ENCODE measurements at places on chromosomes 13 and 19.
A peak's percentile ranks its signal among the peaks of the same experiment; 100 is the strongest.

GRCh38 chr19:10501971-10502523, 1.1 kb downstream of the KEAP1 start:
- DNase-seq = peak; percentile 51

DNA sequence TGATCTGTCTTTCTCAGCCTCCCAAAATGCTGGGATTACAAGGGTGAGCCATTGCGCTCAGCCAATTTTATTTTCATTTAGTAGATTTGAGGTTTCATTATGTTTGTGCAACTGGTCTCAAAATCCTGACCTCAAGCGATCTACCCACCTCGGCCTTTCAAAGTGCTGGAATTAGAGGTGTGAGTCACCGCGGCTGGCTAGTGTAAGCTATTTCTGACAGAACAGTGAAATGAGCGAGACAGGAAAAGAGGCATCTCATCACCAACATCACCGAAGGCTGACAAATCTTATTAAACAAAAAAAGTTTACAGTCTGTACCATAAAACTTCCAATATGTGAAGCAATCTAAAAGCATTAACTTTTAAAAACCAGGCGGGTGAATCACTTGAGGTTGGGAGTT, 12.2 kb upstream of the ZNF888 start:
- no peak for DNase-seq

- peak; percentile 20 for DNase-seq
These were observed 416.9 kb downstream of the IRS2 start for GRCh38 chr13:109369353-109370052.

GRCh38 chr19:47225746-47226425, 5.1 kb downstream of the BBC3 start:
- peak; percentile 85 for DNase-seq

GRCh38 chr13:74825152-74825937, 656.6 kb downstream of the TBC1D4 start:
- DNase-seq = no peak

GRCh38 chr13:29849731-29850212, 645 bp downstream of the UBL3 start:
- DNase-seq = peak; percentile 78

DNA sequence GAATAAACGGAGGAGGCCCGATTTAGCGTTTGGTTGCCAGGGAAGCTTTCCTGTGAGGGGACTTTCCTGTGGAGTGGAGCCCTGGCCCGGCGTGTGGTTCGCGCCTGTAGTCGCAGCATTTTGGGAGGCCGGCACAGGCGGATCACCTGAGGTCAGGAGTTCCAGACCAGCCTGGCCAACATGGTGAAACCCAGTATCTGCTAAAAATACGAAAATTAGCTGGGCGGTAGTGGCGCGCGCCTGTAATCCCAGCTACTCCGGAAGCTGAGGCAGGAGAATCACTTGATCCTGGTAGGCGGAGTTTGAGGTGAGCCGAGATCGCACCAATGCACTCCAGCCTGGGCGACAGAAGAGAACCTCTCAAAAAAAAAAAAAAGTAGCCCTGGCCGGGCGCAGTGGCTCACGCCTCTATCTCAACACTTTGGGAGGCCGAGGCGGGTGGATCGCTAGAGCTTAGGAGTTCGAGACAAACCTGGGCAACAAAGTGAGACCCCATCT, 6.9 kb downstream of the KANK3 start:
- no peak for DNase-seq

DNA sequence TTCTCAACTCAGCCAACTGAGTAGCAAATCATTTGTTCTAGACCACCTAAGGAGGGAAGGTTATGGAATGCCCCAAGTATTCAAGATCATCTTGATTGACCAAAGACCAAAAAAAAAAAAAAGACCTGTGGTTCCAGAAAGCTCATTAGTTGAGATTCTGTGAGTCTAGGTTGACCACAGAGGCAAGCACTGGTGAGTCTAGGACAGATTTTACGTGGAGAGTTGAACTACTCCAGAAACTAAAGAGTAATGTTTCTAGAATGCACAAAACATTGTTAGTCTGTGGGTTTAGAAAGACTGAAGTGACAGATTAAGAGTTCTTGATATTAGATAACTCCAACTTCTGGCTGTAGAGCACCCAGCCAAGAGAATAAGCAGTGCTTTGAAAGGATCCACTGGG, 4.0 kb upstream of the CYTH2 start:
- DNase-seq = no peak

- no peak for DNase-seq
These were observed 149.5 kb upstream of the TSHZ3 start for GRCh38 chr19:31498781-31499180.

DNA sequence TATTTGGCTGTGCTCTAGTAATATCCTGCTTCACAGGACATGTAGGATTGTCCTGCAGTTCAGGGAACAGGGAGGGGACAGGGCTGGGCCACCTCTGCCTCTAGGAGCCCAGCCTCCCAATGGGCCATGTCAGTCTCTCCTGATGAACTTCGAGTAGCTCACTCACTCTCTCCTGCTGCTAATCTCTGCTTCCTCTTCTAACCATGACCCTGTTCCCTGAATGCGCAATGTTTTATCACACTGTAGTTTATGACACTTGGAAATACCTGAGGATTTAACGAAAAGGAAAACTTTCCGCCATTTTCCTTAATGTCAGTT, 9.2 kb downstream of the PARP4 start:
- DNase-seq = no peak

GRCh38 chr19:28456252-28456651, 756.7 kb downstream of the UQCRFS1 start:
- DNase-seq = no peak

GRCh38 chr13:45219938-45220375, 19.1 kb upstream of the KCTD4 start:
- no peak for DNase-seq

GRCh38 chr13:29716493-29716892, 121.0 kb upstream of the SLC7A1 start:
- no peak for DNase-seq

DNA sequence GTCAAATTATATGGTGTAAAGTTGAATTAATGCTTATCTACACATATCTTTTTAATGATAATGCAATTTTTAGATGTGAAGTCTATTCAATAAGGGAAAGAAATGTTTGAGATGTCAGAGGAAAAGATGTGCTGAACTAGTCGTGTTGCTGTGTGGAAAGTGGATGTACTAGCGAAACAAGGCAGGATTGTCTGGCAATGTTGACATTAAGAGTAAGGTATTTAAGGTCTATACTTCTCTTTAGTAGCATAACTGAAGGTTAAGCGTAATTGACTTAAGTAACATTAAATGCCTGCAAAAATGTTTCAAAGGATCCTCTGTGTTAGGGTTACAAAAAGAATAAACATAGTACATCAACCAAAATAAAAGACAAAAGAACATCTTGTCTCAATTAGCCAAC, 787.3 kb upstream of the KLHL1 start:
- DNase-seq = no peak

- DNase-seq = no peak
These were observed 703.6 kb downstream of the SLITRK6 start for GRCh38 chr13:85095418-85096272.

DNA sequence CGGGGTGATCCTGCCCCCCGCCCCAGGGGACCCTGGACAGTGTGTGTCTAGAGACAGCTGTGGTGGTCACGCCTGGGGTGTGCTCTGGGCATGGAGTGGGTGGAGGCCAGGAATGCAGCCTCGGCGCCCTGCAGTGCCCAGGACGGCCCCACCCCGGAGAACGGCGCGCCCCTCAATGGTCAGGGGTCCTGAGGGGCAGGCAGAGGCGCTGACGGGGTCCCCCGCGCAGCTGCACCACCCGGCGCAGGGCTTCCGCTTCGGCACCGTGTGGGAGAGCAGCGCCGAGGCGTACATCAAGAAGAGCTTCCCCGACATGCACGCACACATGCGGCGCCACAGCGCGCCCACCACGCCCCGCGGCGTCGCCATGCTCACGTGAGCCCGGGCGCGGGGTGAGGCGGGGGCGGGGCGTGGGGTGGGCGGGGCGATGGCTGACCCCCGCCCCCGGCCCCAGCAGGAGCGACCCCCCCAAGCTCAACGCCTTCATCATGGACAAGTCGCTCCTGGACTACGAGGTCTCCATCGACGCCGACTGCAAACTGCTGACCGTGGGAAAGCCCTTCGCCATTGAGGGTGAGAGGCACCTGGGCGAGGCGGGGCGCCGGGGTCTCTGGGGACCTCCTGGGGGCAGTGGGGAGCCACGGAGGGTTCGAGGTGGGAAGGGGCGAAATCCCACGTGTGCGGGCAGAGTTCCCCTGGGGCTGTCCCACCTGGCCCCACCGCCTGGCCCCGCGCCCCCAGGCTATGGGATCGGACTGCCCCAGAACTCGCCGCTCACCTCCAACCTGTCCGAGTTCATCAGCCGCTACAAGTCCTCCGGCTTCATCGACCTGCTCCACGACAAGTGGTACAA, 7.4 kb downstream of the GRIN3B start:
- DNase-seq = no peak

- no peak for DNase-seq
These were observed 685 bp downstream of the LENG9 start for GRCh38 chr19:54462655-54463530.

- DNase-seq = peak; percentile 13
These were observed 11.4 kb downstream of the FCHO1 start for GRCh38 chr19:17762505-17763229.

- DNase-seq = no peak
These were observed 99.0 kb upstream of the MRI1 start for GRCh38 chr19:13665125-13665905.

- DNase-seq = no peak
These were observed 12.3 kb upstream of the TNFSF13B start for GRCh38 chr13:108257248-108257647.

DNA sequence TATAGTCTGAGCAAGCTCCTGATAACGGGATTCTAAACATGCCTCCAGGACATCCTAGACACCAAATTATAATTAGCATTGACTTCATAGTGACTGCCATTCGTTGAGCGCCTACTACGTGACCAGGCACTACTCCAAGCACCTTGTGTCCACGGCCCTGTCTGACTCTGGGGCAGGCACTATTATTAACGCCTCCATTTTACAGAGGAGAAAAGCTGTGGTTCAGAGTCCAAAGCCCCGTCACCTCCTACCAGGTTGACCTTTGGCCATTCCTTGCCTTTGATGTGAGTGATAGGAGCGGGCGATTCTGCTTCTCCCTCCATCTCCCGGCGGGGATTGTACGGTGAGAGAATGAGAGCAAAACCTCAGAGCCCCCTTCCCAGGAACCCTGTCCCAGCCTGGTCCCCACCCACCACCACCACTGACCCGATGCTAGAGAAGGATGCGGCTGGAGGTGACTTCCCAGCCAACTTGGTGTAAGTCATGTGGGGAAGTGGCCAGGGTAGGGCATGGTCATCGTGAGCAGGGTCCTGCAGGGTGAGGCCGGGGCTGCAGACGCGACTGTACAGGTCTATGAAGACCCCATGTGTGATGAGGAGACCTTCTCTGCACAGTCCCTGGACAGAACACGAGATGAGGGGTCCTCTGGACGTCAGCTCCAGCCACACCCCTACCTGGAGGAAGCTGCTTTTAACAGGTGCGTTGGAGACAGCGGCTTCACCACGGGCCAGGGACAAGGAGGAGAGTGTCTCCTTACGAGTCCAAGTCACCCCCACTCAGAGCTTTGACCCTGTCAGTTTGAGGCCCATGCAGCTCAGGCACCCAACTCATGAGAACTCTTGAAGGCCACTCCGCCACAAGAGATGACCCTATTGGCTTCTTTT, at the start of gene IGSF23:
IGSF23 (plus strand) TSS at position 269 of the 884 bp plus-strand sequence; CDS start at position 352, 83 bp downstream.
- DNase-seq = no peak

- DNase-seq = no peak
These were observed 3.1 kb upstream of the CCDC70 start for GRCh38 chr13:51858433-51859247.

GRCh38 chr19:19637523-19638251, 5.8 kb downstream of the GMIP start:
- DNase-seq = no peak

DNA sequence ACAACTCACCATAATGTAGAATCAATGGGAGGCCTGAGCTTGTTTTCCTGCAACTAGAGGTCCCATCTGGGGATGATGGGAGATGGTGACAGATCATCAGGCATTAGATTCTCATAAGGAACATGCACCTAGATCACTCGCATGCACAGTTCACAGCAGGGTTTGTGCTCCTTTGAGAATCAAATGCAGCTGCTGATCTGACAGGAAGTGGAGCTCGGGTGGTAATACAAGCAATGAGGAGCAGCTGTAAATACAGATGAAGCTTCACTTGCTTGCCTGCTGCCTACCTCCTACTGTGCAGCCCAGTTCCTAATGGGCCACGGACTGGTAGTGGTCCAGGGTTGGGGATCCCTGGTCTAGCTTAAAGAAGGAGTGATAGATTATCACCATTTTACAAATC, 33.0 kb downstream of the KPNA3 start:
- no peak for DNase-seq

DNA sequence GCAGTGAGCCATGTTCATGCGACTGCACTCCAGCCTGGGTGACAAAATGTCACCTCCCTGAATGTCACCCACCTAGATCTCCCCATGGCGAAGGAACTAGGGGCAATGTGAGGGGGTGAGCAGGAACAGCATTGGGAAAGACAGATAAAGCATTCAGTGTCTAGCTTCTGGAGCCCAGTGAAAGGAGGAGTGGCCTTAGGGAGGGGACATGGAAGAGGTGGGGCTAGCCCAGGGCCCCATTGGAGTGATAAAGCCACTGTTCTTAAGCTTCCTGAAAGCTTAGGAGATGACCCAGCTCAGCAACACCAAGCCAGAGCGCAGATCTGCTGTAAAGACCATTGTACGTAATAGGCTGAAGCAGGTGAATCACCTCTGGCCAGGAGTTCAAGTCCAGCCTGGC, 13.0 kb upstream of the KCNN1 start:
- DNase-seq = no peak

DNA sequence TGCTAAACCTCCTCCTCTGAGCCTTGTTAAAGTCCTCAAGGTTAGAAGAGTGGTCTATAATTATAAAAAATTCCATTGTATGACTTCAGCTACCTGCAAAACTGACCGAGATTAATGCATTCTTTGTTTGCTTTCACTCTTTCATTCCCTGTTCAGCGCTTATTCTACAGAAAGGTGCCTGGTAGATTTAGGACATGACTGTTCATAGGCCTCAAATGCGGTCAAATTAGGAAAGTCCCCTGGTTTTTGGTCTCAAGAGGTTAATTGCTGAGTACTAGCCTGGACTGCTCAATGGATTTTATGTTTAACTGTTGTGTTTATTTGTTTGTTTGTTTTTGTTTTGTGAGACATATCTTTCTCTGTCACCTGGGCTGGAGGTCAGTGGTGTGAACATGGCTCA, 35.4 kb downstream of the KL start:
- DNase-seq = no peak

GRCh38 chr13:26673890-26674289, 86.7 kb downstream of the GPR12 start:
- no peak for DNase-seq

GRCh38 chr13:25874907-25875306, 176.9 kb downstream of the SHISA2 start:
- DNase-seq = no peak

GRCh38 chr13:105961438-105961837, 574.0 kb downstream of the EFNB2 start:
- no peak for DNase-seq

All from caudate nucleus (tissue), 63 donors.